WERI-Rb-1 (cell line): ENCODE measurements at places on chromosomes 7 and 10.

DNA sequence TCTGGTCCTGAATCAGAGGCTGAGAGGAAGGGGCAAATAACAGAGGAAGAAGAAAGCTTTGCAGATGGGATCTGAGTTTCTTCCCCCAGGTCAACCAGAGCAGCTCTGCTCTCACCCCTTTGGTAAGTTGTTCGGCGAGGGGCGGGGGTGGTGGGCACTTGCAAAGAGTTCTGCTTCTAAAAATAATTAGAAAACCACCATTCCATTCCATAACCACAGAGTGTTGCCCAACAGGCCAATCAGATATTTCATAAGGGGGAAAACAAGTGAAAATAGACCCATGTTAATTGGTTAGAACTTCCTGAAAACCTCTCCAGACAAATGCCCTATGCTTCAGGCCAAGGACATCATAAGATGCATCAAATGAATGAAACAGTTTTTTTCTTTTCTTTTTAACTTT lies 43.6 kb upstream of the R3HCC1L start:
- no peak for DNase-seq

- no peak for DNase-seq
Measured at GRCh38 chr7:135856356-135857144, 107.9 kb upstream of the FAM180A start.

DNA sequence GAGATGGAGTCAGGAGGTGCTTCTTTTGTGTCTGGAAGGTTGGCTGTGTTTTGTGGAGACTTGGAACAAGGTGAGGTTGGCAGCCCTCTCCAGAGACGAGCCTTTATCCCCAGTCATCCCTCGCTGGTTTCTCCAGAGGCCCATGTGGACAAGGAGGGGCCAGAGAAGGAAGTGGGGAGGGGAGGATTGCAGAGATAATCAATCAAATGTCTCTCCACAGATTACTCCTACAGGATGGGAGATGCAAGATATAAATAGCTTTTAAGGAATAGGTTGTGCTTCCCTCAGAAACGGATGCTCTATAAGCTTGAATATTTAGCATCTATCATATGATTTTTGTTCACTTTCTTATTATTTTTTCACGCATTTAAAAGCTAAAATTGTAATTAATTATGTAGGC lies 70.4 kb upstream of the VWDE start:
- peak; percentile 13 for DNase-seq

- peak; percentile 93 for DNase-seq
Measured at GRCh38 chr10:35884657-35885071, 242.6 kb upstream of the FZD8 start.

GRCh38 chr10:182441-183201 lies 47.4 kb downstream of the ZMYND11 start:
- DNase-seq = no peak

- no peak for DNase-seq
Measured at GRCh38 chr7:12488341-12488740, 82.2 kb upstream of the SCIN start.

DNA sequence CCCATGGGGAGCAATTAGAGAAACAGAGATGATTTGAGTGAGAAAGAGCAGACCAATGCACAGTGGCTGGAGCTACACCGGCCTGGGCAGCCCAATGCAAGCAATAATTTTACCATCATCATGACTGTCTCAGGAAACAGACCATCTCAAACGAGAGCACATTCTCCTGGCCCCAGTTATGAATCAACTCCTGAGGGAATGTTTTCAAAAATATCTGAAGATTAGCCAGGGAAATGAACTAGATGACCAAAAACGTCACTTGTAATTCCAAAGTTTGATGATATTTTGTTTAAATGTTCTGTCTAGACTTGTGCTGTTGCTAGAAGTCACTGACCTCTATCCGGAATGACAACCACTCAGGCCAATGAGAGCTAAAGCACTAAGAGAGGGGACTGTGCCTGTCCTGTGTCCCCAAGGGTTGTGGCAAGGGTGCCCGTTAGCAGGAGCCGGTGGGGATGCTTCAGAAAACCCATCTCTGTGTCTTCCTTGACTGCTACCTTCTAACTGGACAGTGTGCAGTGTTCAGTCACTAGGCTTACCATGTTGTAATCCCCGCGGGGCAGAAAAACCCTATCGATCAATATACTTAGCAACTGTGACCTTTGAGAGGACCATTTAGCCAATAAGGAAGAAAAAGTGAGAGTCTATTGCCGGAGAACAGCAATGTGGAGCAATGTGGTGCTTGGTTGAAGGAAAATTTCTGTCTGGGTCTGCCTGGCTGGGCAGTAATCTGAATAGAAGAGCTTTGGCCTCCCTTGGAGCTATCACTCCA lies 202.4 kb downstream of the ADAM12 start:
- DNase-seq = peak; percentile 36

GRCh38 chr7:74709880-74710671 lies 52.6 kb downstream of the GTF2I start:
- DNase-seq = no peak

- no peak for DNase-seq
Measured at GRCh38 chr7:7254908-7255307, 72.6 kb downstream of the C1GALT1 start.

- DNase-seq = no peak
Measured at GRCh38 chr10:33723181-33723580, 388.7 kb upstream of the NRP1 start.

DNA sequence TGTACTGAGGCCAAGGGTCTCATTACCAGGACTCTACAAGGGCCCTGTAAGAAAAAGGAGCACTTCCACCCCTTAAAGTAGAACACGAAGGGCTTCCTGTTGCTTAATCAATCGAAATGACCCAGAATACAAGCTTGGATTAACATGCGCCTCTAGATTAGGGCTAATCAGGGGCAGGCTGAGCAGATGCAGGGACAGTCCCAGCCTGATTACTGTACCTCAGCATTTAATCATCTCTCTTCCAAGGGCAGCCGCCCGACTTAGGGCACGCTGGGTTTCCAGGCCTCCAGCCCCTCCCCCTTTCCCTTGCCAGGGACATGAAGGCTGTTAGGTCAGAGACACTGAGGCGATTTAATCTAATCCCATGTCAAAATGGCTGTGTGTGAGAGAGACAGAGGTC lies 138.6 kb downstream of the NRF1 start:
- peak; percentile 97 for DNase-seq

DNA sequence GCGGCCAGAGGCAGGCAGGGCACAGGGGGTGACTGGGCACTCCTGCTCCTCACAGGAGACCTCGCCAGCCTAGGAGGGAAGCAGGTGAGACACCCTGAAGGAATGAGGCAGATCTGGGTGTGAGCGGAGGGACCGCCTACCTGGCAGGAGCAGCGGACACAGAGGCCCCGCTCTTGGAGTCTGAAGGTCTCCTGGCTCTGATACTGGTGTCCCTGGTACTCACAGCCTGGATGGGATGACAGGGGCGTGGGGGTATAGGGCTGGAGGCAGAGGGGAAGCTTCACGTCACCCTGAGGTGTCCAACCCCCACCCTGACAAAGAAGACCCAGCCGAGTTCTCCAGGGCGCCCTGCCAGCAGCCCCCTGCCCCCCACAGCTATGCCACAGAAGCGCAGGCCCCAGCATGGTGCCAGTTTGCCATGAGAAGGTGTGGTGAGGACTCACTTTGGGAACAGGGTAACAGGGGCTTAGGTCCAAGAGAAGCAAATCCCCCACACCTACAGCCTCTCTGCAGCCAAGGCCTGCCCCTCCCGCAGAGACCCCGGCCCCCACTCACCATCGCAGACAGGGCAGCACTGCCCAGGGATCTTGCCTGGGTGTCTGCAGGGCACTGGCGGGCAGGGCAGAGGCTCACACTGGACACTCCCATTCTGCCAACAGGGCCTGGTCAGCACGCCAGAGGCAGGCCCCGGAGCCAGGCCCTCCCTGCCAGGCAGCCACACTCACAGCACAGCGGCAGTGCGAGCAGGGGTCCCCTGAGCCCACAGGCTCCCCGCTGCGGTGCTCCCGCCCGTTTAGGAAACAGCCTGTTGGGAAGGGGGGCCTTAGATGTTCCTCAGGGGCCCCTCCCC lies 17.0 kb downstream of the KCP start:
- DNase-seq = no peak

DNA sequence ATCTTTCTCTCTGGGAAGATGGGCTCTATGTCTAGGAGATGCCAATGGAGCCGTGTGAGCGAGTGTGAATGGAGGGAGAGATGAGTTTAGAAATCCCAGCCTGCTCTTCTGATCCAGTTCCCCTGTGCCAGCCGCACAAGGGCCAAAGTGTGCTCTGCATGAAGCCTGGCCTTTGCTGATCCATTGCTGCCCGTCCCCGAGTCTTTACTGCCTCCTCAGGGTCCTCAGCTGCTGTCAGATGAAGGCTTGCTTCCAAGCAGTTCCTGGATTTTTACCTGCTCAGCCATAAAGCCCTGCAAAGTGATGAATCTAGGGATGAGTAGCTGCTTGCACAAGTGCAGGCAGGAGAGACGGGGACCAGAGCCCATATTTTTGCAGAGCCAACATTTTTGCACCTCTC lies 115.9 kb downstream of the ZMIZ1 start:
- no peak for DNase-seq

- DNase-seq = no peak
Measured at GRCh38 chr7:157001920-157002818, 8.3 kb downstream of the MNX1 start.

GRCh38 chr7:41696323-41696916 lies 6.5 kb downstream of the INHBA start:
- peak; percentile 56 for DNase-seq

DNA sequence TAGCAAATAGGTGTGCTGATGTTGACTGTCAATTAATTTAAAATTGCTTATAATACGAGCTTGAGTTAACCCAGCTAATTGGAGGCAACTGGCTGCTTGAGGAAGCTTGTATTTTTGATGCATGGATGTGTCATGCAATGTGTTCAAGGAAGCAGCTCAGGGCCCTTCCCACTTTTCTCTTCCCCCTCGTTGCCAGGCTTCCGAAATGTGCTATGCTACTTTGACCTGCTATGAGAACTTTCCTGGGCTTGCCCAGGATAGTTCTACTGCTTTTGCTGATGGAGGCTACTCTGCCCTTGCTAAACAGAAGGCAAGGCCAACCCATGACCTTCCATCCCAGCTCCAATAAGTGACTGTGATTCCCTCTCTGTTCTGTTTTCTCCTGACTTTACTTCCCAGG lies 24.4 kb downstream of the PLCE1 start:
- no peak for DNase-seq

DNA sequence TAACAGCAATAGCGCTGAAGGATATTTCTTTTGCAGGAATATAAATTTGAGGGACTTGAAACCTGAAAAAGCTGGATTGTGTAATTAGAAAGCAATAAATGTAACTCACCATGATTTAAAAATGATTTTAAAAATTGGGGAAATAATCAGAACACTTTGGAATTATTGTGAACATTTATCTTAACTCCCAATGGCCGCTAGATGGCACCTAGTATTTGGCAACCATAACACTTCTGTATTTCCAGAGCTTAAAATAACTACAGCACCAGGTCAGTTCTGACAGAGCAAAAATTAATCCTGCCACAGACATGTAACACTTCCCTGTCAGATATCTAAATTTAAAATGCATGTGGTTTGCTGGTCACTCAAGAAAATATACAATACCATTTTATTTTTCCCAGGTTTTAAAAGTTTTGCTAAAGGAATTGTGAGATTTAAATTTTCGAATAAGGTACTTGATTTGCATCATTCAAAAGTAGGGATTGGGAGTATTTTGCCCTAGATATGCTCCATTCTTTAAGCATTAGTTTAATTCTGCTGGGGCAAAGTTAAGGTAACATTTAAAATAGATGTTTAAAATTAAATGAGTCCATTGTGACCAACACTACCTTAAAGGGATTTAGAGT lies 144.5 kb downstream of the PPP1R3A start:
- peak; percentile 17 for DNase-seq

- peak; percentile 51 for DNase-seq
Measured at GRCh38 chr7:75993689-75994387, 557 bp downstream of the TMEM120A start.

- DNase-seq = no peak
Measured at GRCh38 chr7:6026820-6027311, 4.3 kb upstream of the ANKRD61 start.

- no peak for DNase-seq
Measured at GRCh38 chr7:141115965-141116364, 42.1 kb downstream of the TMEM178B start.

GRCh38 chr7:99740573-99741440 lies 5.8 kb upstream of the CYP3A7 start:
- no peak for DNase-seq

DNA sequence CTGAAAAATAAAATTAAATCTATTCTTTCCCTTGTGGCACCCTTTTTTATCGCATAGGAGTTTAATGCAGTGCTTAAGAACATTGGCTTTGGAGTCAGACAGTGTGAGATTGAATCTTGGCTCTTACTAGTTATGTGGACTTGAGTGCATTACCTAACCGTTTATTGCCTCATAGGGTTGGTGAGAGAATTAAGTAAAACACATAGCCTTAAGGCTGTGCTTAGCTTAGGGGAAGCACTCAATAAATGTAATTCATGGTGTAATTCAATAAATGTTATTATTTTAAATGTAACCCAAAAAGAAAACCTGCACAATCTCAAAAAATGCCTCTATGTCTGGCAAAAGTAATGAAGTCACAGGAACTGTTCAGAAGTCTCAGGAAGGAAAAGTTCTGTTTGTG lies 2.7 kb downstream of the STK17A start:
- DNase-seq = no peak

DNA sequence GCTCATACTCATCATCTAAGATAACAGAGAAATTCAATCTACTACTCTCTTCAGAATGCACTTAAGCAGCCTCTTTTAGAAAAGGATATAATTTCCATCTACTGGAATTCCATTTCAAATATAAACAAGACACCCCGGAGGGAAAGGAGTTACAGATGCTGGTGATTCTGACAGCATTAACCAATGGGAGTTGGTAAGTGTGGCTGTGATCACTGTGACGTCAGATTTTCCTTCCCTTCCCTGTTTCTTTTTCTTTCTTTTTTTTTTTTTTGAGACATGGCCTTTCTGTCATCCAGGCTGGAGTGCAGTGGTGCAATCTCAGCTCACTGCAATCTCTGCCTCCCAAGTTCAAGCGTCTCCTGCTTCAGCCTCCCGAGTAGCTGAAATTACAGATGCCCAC lies 106.6 kb downstream of the ACTR3B start:
- DNase-seq = no peak

DNA sequence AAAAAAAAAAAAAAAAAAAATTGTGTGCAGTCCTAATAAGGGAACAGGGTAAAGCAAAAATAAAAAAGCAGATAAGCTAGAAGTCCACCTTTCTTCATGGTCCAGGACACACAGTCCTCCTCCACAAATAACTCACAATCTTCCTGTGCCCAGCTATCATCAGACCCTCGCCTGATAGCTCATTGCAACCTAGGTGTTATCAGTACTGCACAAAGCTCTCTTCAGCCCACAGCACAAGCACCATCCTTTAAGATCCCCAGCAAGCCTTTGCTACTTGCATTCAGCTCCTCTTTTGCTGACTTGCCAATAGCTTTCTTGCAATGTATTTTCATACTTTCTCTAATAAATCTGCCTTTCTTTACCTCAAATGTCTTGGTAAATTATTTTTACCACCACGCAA lies 5.0 kb downstream of the NDUFA5 start:
- no peak for DNase-seq

GRCh38 chr10:90985321-90985933 lies 64.5 kb upstream of the ANKRD1 start:
- DNase-seq = no peak

DNA sequence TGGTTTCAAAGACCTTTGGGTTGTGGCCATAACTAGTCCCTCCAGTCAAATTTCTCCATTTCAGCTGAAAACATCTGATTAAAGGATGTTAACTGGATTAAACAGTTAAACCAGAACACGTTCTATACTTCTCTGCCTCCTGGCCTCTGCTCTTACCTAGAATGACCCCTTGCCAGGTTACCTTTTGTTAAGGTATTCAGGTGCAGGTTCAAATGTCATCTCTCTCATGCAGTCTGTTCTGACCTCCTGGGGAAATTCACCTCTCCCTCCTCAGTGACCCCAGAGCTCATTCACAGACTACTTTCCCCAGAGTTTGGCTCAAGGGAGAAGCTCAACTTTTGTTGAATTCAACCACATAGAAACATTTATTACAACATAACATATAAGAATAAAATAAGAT lies 67.8 kb downstream of the RELN start:
- DNase-seq = no peak
